ENCODE measurements at places on chromosomes 2 and 18.

DNA sequence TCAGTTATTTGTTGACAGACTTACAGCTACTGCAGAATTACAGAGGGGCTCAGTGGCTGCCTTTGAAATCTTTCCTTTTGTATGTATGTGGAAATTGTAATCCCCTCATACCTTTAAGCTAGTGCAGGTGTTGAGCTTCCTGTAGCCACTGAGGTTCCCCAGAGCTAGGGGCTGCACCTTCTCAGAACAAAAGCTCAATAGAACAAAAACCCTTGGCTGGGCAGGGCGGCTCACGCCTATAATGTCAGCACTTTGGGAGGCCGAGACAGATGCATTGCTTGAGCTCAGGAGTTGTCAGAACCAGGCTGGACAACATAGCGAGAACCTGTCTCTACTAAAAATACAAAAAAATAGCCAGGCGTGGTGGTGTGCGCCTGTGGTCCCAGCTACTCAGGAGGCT is 41.3 kb upstream of the CHMP1B start:
- no peak for DNase-seq

GRCh38 chr2:53610260-53610659 is 157.3 kb upstream of the CHAC2 start:
- no peak for DNase-seq

- DNase-seq = no peak
Observed at GRCh38 chr18:6816154-6816553, 86.6 kb downstream of the ARHGAP28 start.

DNA sequence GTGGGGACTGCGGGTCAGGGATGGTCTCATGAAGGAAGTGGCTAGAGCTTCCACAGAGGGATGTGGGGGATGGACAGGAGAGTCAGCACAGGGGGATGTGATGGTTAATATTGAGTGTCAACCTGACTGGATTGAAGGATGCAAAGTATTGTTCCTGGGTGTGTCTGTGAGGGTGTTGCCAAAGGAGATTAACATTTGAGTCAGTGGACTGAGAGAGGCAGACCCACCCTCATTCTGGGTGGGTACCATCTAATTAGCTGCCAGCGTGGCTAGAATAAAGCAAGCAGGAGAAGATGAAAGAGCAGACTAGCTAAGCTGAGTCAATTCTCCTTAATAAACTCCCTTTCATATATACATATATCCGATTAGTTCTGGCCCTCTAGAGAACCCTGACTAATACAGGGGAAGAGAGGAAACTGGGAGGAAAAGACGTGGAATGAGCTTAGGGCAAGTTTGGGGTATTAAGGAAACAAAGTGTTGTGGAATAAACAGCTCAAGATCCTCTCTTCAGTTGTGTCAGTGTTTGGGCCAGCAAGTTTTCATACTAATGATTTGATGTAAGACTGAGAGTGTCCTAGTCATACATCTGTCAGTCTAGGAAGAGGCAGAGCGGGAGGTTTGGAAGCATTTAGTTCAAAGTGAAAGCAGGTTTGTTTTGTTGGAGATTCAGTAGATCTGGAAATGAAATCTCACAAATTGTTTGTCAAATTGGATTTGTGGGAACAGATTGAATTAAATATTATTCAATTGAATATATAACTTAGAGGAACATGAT is 135.2 kb upstream of the NT5C1B start:
- DNase-seq = no peak

GRCh38 chr2:68723181-68723580 is 11.4 kb upstream of the ARHGAP25 start:
- no peak for DNase-seq

GRCh38 chr2:216160786-216161185 is 51.6 kb downstream of the XRCC5 start:
- DNase-seq = no peak

GRCh38 chr18:13107074-13107473 is 111.5 kb upstream of the LDLRAD4 start:
- DNase-seq = no peak

- DNase-seq = no peak
Observed at GRCh38 chr18:3461704-3462103, 11.7 kb downstream of the TGIF1 start.

GRCh38 chr2:1487758-1488157 is 74.5 kb downstream of the TPO start:
- DNase-seq = no peak

GRCh38 chr2:44181648-44182047 is 13.0 kb downstream of the PPM1B start:
- no peak for DNase-seq

- no peak for DNase-seq
Observed at GRCh38 chr2:111100765-111101162, 19.9 kb upstream of the BCL2L11 start.

DNA sequence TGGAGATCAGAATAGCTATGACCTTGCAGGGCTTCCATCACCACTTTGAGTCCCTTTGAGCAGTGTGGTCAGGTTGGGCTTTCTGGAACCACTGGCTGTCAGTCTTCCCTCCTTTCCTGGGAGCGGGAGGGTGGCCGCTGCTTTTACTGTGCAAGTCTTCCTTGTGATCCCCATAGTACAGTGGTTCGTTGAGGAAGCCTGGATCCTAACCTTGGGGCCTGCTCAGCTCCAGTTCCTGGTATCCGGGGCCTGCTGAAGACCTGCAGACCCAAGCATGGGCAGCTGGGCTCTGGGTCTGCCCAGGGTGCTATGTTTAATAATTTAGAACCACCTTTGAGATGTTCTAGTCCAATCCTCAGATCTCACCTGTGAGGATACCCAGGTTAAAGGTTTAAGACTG is 104.2 kb downstream of the CLIP4 start:
- no peak for DNase-seq

DNA sequence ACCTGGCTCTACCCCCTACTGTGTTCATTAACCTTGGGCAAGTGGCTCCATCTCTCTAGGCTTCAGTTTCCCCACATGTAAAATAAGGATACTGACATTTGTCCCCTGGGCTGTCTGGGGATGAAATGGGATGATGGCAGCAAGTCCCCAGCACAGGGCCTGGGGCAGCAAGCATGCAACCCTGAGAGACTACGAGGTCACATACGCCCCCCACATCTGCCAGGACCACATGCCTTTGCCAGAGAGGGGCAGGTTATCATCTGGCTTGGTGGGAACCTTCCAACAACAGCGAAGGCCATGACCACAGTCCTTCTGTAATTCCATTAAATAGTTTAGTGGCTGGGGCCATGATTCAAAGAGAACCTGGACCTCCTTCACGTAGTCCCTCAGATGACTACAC is 145.9 kb upstream of the REV1 start:
- DNase-seq = no peak
